CD14-positive monocyte (primary cell): ENCODE measurements at places on chromosomes 1 and 21.

DNA sequence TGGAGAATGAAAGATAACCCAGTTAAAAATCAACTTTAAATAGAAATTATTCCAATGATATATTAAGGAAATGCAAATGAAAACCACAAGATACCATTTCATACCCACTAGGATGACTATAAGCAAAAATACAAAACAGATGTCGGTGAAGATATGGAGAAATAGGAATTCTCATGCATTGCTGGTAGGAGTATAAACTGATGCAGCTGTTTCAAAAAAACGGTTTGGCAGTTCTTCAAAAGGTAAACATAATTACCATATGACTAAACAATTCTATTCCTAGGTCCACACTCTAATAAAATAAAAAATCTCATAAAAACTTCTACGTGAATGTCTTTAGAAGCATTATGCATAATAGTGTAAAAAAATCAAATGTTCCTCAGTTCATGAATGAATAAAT, 763.3 kb upstream of the BRINP3 start:
- no peak for DNase-seq

GRCh38 chr1:236809148-236809547, 14.1 kb downstream of the MTR start:
- no peak for DNase-seq

DNA sequence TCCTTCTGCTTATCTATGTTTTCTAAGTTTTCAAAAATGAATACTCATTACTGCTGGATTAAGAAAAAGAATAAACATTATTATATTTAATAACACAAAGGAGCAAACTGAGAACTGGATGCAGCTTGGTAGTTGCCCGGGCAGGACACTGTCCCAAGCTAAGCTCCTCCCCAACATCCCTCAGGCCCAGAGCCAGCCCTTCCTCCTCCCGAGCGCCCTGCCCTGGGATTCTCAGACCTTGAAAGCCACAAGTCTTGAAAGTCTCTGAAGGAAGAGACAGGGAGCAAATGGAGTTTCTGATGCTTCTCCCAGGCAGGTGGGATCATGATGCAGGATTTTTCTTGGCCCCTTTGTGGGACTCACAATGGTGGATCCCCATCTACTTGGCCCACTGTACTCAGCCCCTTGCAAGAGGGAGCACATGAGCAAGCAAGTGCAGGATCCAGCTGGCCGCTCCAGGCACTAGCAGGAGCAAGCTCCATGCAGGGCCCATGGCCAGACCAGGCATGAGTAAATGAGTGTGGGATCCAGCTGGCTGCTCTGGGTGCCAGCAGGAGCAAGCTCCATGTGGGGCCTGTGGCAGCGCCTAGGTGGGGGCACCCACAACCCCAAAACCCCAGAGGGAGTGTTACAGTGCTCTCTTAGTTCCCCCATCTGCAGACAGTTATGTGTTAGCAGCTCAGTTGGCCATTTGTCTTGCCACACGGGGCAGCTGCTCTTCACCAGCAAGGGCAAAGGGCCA, 32.1 kb upstream of the RAB4A start:
- DNase-seq: no peak

DNA sequence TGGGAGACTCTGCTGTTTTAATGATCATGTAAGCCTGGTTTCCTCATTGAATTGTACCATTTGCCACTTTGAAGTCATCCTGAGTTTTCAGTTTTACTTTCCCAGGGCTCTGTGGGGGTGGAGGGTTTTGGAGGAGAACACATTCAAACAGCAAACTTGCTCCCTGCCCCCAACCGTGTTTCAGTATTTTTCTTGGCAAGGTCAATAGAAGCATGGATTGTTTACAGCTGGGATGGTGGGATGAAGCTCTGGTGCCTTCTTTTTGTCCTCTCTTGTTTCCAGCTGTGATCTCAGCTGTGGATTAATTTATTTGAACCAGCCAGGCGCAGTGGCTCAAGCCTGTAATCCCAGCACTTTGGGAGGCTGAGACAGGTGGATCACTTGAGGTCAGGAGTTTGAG, 54.3 kb upstream of the SERBP1 start:
- no peak for DNase-seq

DNA sequence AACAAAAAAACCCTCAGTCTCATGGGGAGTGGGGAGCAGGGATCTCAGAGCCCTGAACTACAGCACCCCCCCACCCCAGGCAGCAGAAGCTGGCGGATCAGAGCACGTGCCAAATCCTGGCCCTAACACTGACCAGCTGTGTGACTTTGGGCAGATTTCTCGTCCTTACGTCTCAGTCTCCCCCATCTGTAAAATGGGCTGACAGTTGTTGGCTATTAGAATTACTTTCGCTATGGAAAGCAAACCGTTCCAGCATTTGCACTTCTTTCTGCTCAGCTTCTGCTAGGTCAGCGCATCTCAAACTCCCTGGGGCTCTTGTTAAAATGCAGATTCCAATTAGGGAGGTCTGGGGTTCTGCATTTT, 15.5 kb downstream of the TNFRSF8 start:
- no peak for DNase-seq

DNA sequence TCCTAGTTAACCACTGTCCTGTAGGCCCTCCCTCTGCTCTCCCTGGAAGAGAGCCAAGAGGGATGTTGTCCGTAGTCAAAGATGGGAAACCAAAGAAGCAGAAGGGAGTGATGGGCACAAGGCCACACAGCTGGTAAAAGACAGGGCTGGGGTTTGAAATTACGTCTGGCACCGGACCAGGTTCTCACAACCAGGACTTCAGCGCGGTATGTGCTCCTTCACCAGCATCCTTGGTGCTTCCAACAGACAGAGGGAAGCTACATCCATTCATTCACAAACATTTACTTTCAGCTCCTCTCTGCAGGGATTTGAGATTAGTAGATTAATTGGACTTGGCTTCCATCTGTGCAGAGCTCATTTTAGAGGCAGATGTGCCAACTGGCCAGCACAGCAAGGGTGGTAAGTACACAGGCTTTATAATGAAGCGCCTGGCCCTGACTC, 191.2 kb downstream of the TRABD2B start:
- DNase-seq: no peak

GRCh38 chr1:98053471-98054366, 132.9 kb upstream of the DPYD start:
- peak; percentile 43 for DNase-seq

- DNase-seq: no peak
These were observed 113.6 kb upstream of the IGSF21 start for GRCh38 chr1:17994046-17994445.

GRCh38 chr1:69523032-69523431, 44.7 kb upstream of the LRRC7 start:
- no peak for DNase-seq

DNA sequence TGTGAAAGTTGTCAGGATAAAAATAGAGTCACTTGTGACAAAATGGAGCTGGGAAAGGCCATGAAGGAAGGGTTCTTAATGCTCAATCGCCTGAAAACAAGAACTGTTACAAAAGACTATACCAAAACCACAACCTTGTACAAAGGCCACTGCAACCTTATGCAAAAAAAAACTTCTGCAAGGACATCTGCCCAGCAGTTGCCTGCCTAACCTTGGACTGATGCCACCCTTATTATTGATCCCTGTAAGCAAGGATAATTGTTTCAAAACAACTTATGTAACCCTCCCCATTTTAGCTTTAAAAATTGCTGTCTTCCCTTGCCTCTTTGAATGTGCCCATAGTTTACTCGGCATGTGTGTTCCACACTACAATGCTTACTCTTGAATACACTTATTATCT, 5.7 kb downstream of the ALG14 start:
- DNase-seq: no peak

- DNase-seq: no peak
These were observed 20.9 kb downstream of the SLC1A7 start for GRCh38 chr1:53121319-53122172.

DNA sequence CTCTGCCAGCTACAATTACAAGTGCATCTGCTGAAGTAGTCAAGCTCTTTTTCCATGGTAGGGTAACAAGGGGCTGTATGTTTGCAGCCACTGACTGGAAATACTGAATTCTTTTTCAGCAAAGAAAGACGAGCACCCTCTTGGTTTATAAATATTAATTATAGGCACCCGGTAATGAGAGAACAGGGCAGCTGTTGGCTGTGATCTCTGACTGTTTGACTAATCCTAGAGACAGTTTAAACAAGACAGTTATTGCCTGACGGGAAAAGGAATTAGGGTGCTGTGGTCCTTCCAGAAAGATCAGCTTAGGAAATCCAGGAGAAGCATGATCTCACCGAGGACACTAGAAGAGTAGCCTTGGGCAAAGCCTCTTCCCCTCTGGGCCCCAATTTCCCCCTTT, 183.7 kb upstream of the ZC3H12A start:
- DNase-seq: no peak

DNA sequence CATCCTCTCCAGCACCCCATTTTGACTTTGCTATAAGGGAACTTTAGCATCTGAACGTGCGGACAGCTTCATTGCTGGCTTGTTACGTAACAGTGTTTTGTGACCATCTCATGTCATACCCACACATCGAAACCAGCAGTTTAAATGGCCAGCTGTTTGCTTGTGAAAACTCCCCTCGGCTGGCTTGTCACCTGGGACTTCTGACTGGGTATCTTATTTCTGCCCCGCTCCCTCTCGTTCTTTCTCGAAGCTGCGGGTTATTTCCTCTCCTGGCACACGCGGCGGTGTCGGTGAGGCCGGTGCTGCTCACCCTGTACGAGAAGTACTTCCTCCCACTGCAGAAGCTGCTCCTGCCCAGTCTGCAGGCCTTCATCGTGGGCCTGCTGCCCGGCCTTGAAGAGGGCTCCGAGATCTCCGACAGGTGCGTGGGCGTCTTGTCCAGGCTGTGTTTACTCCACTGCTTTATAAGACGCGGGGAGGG, 43.5 kb downstream of the DOP1B start:
- peak; percentile 63 for DNase-seq

DNA sequence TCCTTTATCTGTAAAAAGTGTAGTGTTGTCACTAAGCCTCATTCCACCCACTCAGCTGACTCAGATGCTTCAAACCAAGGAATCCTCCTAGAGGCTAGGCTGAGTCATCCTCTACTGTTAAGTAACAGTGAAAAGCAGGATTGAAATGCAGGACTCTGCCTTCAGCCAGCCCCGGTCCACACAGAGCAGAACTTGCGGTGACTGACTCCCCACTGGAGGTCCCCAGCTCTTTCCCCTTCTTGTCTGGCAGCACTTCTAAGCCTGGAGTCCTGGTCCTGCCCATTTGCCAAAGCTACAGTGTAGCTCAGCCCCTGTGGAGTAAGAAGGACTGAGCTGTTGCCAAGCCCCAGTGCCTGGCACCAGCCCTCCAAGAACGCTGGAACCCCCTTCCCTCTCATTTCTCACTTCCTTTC, 1.7 kb downstream of the RAB7B start:
- DNase-seq: peak; percentile 79

- no peak for DNase-seq
These were observed 9.4 kb upstream of the MFAP2 start for GRCh38 chr1:16989676-16990391.
